Activated naive CD8-positive, alpha-beta T cell treated with anti-CD3 and anti-CD28 coated beads, Interleukin-2, amount 10 ng/mL, durations not matched to agents 7 days and 5 days (primary cell): ENCODE measurements at places on chromosomes 7 and 10.

- no peak for DNase-seq
Measured at GRCh38 chr7:111853201-111853990, 291.1 kb upstream of the IMMP2L start.

GRCh38 chr7:27068259-27068658 is 27.5 kb downstream of the HOXA1 start:
- DNase-seq = no peak

DNA sequence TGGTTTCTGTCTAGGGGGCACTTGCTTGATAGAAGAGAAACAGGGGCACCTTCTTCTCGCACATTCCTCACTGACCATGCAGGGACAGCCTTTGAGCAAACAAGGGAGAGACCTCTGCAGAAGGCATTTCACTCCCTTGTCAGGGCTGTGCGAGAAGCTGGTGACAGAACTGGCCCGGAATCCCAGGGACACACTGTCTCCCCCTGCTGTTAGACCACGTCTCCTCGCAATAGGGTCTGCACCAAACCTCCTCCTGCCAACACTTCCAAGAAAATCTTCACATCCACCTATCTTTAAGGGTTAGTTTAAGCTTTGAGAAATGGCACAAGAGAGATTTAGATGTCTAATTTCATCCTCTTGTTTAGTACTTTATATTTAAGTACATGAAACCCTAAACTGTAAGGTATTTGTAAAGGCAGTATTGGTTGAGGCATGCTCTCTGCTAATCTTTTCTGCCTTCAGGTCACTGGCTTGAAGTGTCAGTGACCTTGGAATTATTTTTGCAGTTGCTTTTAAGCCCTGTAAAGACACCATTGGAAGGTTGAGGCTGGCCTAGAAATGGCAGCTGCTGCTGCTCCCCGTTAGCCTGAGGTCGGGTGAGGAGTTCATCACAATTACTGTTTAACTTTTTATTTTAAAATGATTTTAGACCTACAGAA is 37.0 kb downstream of the RBM20 start:
- no peak for DNase-seq

DNA sequence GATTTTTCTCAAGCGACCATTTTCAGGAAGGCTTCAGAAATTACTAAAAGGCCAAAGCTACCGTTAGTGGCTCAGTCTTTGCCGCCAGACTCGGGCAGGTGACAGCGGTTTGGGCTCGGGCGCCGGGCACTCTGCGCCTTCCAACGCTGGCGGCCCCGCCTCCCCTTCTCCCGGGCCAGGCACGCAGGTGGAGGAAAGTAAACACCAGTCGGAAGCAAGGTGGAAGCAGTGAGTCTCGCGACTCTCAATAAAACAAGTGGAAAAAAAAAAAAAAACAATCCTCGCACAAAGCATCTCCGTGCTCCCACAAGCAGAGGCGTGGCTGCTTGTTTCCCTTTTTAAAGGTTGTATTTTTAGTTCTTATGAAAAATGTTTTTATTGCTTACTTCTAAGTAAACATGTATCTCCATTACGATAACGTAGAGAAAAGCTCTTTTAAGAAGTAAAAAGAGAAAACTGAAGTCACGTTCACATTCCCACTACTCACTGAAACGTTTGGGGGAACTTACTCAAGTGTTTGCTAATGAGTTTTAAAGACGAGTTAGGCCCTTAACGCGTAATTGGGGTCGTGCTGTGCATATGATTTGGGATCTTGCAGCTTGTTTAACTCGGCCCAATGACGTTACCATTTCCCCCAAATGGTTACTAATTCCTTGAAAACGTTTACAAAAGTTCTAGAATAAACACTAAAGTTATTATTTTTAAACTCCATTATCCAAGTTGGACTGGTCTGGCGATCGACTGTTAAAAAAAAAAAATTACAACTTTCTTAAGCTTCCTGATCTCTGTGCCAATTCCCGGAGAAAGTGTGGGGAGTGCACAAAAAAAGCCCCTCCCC is 864 bp downstream of the CDCA7L start:
- DNase-seq = peak; percentile 62

DNA sequence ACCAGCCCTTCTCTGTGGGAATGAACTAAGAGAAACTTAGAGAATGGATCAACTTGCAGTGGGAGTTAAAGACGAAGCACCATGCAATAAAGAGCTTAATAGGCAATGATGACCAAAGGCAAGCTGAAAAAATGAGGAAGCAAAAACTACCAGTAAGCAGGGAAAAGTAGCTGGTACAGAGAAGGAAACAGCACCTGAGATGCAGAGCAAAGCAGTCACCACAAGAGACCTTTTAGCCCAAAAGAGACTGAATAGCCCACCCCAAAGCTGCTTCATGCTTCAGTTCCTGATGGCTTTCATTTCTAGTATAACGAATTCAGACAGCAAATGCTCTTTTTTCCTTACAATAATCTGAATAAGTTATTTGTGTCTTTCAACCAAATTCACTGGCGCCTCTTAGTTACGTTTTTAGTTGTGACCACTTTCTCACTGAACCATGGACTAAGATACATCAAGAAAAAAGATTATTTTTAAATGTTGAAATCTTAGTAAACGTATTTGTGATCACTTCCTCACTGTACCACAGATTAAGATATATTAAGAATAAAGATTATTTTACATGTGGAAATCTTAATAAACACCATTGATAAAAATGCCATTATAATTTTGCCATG is 76.0 kb downstream of the USP6NL start:
- DNase-seq = no peak

DNA sequence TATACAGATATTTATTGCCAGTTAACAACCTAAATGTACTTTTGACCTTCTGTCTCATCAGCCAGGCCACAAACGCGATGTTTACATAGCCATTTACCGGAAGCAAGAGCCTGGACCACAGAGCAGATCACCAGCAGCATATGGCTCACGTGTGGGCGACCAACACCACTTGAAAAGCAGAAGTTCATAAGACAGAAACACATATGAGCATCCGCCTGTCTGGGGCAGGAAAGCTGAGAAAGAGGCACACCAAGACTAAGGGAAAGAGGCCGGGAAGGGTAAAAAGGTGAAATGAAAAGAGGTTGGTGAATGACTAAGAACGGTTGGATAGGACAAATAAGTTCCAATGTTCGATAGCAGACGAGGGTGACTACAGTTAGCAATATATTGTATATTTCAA is 1.3 kb downstream of the ABCB1 start:
- peak; percentile 49 for DNase-seq

DNA sequence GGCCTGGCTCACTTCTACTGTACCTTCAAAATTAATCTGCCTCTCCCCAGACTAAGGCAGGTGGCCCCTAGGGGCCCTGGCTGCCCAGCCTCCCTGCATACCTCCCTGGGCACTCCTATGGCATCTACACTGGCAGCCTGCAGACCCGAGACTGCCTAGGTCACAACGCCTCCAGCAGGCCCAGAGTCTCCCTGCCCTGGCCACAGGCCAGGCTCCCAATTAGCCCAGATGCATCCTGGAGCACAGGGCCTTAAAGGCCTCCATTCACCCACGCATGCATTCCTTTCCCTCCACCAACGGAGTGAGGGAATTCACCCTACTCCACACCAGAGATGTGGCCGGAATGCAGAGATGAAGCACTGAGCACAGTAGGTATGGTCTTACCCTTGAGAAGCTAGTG is 1.9 kb downstream of the CHAT start:
- DNase-seq = no peak

DNA sequence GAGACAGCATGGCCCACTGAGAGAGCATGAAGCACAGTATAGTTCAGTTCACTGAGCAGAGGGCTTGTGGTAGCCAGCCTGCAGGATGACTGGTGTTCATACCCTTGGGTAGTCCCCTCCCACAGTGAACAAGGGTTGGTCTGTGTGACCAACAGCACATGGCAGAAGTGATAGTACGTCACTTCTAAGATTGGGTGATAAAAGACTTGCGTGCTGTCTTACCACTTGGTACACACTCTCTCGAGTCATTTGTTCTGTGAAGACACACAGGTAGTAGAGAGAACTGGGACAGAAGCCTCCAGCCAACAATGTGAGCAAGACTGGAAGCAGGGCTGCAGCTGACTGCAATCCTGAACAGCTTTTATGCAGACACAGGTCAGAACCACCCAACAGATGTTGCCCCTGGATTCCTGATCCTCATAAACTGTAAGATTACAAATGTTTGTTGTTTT is 14.6 kb downstream of the EPC1 start:
- DNase-seq = peak; percentile 48

DNA sequence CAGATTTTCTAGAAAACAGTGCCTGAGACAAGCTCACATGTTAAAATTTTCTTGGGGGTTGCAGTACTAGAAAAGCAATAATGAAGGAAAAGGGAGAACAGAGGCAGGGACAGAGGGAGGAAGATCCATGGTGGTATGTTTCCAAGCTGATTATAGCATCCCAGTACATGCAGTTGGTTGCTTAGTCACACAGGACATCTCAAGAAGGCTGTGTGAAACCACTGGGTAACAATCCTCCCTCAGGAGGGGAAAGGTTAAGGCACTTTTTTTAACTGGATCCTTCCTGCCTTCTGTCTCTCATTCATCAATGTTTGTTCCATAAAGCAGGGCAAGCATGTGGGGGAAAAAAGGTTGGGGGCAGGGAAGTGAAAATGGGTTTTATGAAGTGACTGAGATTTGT is 6.1 kb upstream of the IMMP2L start:
- DNase-seq = no peak

GRCh38 chr7:140898786-140899536 is 25.8 kb downstream of the BRAF start:
- DNase-seq = no peak

DNA sequence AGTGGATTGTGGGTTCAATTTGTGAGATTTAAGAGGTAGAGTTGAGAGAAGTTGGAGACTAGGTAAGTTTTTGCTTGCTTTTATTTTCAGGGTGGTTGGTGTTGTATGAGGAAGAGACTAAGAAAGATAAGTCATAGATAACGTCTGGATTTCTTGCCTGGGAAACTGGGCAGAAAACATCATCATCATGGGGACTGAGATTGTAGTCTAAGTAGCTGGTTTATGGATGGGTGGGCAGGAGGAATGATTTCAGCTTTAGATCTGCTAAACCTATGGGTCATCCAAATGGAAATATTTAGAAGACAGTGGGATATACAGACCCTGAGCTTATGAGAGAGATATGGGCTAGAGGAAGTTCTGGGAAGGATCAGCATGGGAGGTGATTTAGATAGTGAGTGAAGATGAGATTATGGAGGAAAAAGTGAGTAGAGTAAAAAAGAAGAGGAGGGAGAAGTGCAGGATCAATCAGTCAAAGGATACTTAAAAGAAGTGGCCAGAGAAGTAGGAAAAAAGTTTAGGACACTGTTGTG is 169.8 kb downstream of the WNT2 start:
- no peak for DNase-seq

DNA sequence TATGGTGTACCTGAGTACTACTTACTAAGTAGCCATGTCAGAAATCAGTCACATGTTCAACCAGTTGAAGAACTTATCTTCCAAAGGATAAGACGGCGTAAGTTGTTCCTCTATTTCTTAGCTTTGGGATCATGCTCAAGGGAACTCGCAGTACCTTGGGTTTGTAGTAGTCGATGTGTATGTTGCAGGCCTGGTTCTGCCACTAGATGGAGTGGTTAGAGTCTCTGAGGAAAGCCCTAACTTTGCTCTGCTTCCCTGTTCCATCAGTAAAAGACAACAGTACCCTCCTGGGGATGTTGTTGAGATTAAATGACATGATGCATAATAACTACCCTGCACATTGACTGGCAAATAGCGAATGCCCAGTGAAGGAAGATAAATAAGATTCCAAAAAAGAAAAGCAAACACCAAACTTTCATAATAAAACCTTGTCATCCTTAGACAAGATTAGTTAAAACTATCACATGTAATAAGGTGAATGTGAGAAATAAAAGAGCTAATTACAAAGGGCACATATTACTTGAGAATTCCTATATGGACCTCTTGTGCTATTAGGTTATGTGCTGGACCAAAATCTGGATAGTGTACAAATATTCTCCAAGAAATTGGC is 165.9 kb downstream of the ABCA13 start:
- DNase-seq = no peak

GRCh38 chr7:146492017-146492416 is 375.4 kb downstream of the CNTNAP2 start:
- no peak for DNase-seq

DNA sequence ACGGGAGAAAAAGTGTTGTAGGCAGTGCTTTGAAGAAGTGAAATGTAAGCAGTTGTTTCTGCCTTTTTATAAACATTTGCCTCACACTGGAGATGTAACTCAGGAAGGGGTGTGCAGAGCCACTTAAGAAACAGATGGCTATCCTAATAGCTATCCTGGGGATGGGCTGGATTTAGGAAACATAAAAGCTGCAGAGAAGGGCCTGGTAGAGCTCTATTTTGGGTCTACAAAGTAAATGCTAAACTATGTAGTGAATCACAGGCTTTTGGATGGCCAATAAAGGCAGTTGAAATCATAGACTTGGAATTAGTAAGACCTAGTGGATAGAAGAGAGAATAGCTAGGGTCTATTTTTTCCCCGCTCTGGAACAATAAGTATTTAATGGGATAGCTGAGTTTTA is 79.9 kb upstream of the AGR3 start:
- no peak for DNase-seq

DNA sequence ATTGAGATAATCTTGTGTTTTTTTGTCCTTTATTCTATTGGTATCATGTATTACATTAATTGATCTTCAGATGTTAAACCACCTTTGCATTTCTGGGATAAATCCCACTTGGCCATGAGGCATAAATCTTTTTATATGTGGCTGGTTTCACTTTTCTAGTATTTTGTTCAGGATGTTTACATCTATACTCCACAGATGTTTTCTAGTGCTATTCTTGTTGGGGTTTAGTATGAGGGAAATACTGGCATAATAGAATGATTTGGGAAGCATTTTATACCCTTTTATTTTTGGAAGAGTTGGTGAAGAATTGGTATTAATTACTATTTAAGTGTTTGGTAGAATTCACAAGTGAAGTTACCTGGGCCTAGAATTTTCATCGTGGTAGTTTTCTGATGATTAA is 41.8 kb upstream of the CCNY start:
- DNase-seq = no peak

DNA sequence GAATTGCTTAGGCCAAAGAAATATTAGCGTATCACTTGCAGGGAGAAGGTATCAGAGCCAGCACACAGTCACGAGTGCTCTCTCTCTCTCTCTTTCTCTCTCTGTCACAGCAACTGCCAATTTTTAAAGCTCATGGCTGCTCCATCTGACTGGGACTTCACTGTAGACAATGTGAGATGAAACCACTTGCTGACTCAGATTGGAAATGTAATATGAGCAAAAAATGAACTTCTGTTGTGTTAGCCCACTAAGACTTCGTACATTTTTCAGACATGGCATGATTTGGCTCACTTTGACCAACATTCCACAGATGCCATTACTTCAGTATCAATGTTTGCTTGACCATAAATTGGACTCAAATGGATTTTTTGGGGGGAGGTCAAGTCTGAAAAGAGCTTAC is 68.1 kb downstream of the DGKB start:
- DNase-seq = no peak
